SJSA1 (cell line): ENCODE measurements at places on chromosomes 7 and 10.

DNA sequence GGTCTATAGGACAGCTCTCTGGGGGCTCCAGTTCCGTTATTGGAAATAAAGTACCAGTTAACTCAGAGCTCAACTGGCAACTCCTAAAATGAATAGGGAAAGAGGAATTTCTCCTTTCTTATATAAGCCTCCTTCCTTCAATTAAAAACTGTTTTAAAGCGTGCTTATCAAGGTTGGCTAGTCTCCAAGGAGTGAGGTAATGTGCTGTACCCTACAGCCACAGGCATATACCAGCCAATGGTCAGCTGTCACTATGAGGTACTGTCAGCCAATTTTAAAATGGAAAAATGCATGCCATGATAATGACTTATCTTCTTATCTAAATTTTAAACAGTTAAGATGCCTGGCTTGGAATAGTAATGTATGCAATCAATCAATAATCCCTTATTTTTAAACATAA, 76.2 kb downstream of the PLCE1 start:
- no peaks in the 10 kb centered on the region for H3K27me3 ChIP-seq
- no peak overlapping the region for H3K4me3 ChIP-seq
- no peak overlapping the region for H3K27ac ChIP-seq
- no peaks in the 10 kb centered on the region for H3K4me1 ChIP-seq
- DNase-seq, result no peak

DNA sequence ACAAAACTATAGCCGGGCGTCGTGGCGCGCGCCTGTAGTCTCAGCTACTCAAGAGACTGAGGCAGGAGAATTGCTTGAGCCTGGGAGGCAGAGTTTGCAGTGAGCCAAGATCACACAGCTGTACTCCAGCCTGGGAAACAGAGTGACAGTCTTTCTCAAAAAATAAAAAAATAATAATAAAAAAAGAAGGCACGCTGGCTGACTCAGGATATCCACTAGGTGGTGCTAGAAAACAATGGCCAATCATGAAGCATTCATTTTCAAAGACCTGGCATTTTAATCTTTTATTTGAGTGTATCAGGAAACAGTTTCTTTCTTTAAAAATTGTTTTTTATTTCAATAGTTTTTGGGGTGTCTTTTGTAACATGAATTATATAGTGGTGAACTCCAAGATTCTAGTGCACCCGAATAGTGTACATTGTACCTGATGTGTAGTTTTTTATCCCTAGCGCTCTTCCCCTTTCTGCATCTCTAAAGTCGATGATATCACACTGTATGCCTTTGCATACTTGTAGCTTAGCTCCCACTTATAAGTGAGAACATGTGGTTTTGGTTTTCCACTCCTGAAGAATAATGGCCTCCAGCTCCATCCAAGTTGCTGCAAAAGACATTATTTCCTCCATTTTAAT, 88.6 kb downstream of the LYZL1 start:
- no peaks in the 10 kb centered on the region for H3K36me3 ChIP-seq
- H3K27me3 ChIP-seq, result no peaks in the 10 kb centered on the region
- H3K4me3 ChIP-seq, result no peak overlapping the region
- peaks cover 12% of the 10 kb centered on the region for H3K4me1 ChIP-seq

GRCh38 chr10:47312663-47312995, 9.6 kb upstream of the GDF2 start:
- H3K36me3 ChIP-seq, result no peaks in the 10 kb centered on the region
- no peaks in the 10 kb centered on the region; the same call in none of the 2 replicates for H3K27me3 ChIP-seq
- H3K4me3 ChIP-seq, result no peak overlapping the region
- no peak for DNase-seq
- H3K27ac ChIP-seq, result no peak overlapping the region

GRCh38 chr10:48231699-48232315, 42.7 kb downstream of the FRMPD2 start:
- H3K27me3 ChIP-seq, result no peaks in the 10 kb centered on the region; the same call in 1 of the 2 replicates
- H3K4me1 ChIP-seq, result no peaks in the 10 kb centered on the region
- no peak overlapping the region for H3K4me3 ChIP-seq
- no peak for DNase-seq
- H3K27ac ChIP-seq, result no peak overlapping the region
- no peaks in the 10 kb centered on the region for H3K36me3 ChIP-seq

GRCh38 chr10:81146436-81146835, 608.7 kb downstream of the SH2D4B start:
- no peak for DNase-seq
- no peak overlapping the region for H3K27ac ChIP-seq
- H3K36me3 ChIP-seq, result no peaks in the 10 kb centered on the region
- no peak overlapping the region for H3K4me3 ChIP-seq

- peak overlapping the region; percentile 59 for H3K27ac ChIP-seq
- H3K27me3 ChIP-seq, result no peaks in the 10 kb centered on the region
- peaks cover 50% of the 10 kb centered on the region for H3K4me1 ChIP-seq
- H3K36me3 ChIP-seq, result peaks cover 57% of the 10 kb centered on the region
- no peak overlapping the region for H3K4me3 ChIP-seq
Measured at GRCh38 chr7:137882806-137883205, 36.0 kb upstream of the DGKI start.

DNA sequence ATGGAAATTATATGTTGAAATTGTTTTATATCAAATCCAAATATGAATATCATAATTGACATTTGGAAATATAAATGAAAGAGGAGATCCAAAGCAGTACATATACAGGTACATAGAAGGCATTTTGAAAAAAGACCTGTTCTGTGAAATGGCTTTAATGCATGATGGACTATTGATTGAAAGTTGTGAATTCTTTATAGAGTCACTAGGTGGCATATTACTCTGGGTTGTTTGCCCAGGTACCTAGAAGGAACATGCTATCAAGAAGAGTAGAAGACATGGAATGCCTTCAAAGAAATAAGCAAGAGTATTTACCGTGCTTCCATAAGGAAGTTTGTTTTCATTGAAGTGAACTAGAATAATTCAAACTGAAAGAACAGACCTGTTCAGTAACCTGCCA, 160.0 kb upstream of the ANK3 start:
- no peak overlapping the region for H3K27ac ChIP-seq
- no peaks in the 10 kb centered on the region for H3K4me1 ChIP-seq
- no peaks in the 10 kb centered on the region for H3K36me3 ChIP-seq
- H3K27me3 ChIP-seq, result no peaks in the 10 kb centered on the region

- no peak for DNase-seq
- no peaks in the 10 kb centered on the region for H3K4me1 ChIP-seq
- H3K4me3 ChIP-seq, result no peak overlapping the region
- H3K27ac ChIP-seq, result no peak overlapping the region
Measured at GRCh38 chr7:142104550-142105527, 6.7 kb upstream of the MGAM2 start.

- no peak overlapping the region for H3K27ac ChIP-seq
- DNase-seq, result no peak
- no peaks in the 10 kb centered on the region for H3K36me3 ChIP-seq
Measured at GRCh38 chr10:1310271-1310789, 254.1 kb downstream of the WDR37 start.

DNA sequence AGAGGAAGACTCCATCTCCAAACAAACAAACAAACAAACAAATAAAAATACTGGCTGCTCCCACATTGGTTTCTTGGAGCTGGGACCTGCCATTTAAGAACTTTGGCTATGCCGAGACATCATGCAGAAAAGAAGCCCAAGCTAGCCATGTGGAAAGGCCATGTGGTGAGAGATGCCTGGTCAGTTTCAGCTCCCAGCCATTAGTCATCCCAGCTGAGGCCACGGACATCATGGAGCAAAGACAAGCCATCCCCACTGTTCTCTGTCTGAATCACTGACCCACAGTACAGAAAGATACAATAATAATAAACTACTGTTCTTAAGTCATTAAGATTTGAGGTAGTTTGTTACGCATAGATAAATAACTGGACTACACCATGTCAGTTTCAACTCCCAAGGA, 70.0 kb upstream of the PCBD1 start:
- H3K36me3 ChIP-seq, result no peaks in the 10 kb centered on the region
- H3K4me3 ChIP-seq, result no peak overlapping the region
- no peak overlapping the region for H3K27ac ChIP-seq
- no peaks in the 10 kb centered on the region for H3K4me1 ChIP-seq

GRCh38 chr10:103736763-103737162, 118.6 kb downstream of the SH3PXD2A start:
- no peak overlapping the region for H3K4me3 ChIP-seq
- H3K27ac ChIP-seq, result no peak overlapping the region
- H3K4me1 ChIP-seq, result peaks cover 27% of the 10 kb centered on the region
- DNase-seq, result no peak

DNA sequence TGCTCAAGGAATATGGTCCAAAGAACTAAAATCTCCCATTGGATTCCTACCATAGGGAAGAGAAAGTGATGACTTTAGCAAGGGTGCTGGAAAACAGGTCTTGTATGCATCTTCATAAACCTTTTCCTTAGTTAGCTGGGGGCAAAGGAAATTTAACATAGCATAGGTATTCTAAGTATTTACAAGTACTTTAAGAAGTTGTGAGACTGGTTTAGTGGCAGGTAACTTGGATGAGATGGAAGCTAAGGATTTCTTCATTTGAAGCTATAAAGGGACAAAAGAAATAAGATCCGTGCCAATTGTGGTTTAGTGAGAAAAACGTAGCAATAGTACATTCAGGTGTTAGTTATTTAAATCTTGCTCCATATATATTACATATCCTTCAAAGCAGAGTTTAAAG, 183.4 kb upstream of the TCF7L2 start:
- DNase-seq, result no peak
- no peak overlapping the region for H3K27ac ChIP-seq
- no peak overlapping the region for H3K4me3 ChIP-seq
- no peaks in the 10 kb centered on the region for H3K27me3 ChIP-seq

DNA sequence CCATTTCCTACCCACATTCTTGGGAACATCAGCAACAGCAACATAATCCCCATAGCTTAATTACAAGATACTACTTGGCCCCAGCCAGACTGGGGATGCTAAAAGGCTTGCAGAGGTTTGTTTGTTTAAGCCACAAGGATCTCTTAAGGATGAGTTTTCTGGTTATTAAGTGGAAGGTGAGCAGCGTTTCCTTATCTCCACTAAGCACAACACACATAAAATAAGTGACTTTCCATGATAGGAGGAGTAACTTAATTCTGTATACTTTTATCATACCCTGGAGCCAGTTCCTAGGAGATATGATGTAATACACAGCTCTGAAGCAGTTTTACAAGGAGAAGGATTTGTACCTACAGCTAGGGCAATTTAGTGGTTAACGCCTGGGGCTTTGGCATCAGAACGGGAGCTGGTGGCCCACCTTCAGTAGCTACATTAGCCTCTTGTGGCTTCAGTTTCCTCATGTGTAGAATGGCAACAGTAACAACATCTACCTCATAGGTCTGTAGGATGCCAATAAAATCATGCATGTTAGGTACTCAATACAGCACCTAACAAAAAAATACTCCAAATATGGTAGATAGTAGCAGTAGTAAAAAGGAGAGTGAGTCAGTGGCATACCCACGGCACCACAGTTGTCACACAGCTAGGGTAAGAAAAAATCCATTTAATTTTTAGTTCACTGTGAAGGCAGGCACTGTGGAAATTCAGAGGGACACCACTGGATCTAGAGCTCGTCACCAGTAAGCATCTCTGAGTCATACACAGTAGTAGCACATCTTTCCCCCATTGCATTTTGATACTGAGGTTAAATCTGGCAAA, 55.2 kb downstream of the DOCK4 start:
- H3K27ac ChIP-seq, result no peak overlapping the region
- no peak overlapping the region for H3K4me3 ChIP-seq
- H3K4me1 ChIP-seq, result no peaks in the 10 kb centered on the region
- H3K27me3 ChIP-seq, result no peaks in the 10 kb centered on the region

DNA sequence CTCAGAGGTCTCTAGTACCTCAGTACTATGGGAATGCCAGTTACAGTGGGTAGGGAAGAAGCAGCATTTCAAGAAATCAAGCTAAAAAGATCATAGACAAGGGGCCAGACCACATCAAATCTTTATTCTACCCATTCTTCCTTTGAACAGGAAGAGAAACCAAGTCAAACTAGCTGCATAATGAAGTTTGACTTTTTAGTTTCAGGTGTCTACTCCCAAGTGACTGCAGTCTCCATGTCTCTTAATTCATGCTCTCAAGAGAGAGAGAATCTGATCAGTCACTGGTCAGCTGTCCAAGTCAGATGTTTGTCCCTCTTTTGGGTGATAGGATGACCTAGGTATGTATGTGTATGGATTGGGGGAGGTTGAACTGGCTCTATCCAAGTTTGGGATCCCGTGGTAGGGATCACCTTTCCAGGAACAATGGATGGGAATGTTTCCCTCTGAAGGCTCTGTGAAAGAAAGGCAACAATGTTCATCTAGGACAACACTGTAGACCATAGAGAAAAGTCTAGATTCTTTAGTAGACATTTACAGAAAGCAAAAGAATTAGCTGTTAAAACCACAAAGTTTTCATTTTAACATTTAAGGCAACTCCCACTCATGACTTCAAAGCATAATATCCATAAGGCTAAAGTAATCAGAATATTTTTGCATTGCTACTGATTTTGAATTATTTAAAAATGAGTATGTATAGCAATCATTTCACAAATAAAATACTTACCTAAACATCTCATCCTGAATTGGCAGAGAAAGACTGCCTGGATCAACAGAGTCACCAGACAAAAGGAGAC, 30.1 kb upstream of the PRTFDC1 start:
- H3K4me3 ChIP-seq, result no peak overlapping the region
- H3K27ac ChIP-seq, result no peak overlapping the region
- H3K4me1 ChIP-seq, result no peaks in the 10 kb centered on the region
- DNase-seq, result no peak
- H3K36me3 ChIP-seq, result no peaks in the 10 kb centered on the region

GRCh38 chr7:156986378-156986777, 24.1 kb downstream of the MNX1 start:
- no peaks in the 10 kb centered on the region for H3K36me3 ChIP-seq
- no peaks in the 10 kb centered on the region for H3K4me1 ChIP-seq
- no peak for DNase-seq
- H3K4me3 ChIP-seq, result no peak overlapping the region
- no peak overlapping the region for H3K27ac ChIP-seq
- no peaks in the 10 kb centered on the region for H3K27me3 ChIP-seq

DNA sequence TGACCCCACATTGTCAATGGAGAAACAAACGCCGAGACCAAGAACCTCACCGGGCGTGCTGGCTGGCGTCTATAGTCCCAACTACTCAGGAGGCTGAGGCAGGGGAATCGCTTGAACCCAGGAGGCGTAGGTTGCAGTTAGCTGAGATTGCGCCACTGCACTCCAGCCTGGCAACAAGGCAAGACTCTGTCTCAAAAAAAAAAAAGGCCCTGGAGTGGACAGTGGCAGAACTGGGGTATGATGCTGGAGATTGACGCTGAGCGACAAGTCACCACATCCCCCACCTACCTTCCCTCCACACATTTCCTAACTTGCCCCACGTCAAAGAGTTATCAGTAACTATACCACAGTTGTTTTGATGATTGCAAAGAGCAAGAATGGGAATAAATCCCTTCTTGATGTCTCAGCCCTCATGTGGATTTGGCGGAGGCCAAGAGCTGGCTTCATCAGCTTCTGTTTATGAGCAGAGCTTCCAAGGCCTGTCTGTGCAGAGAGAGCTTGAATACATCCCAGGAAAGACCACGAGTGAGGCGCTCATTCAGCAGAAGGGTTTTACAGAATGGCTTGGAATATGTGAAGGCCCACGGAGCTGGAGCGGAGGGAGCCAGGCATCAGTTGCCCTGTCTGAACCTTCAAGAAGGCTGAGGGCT, 28.0 kb upstream of the TNS3 start:
- H3K36me3 ChIP-seq, result no peaks in the 10 kb centered on the region
- H3K27ac ChIP-seq, result peak overlapping the region; percentile 44
- no peak overlapping the region for H3K4me3 ChIP-seq
- H3K4me1 ChIP-seq, result peaks cover 46% of the 10 kb centered on the region
- peak; percentile 32 for DNase-seq

GRCh38 chr10:79176949-79177602, 108.3 kb downstream of the ZMIZ1 start:
- peaks cover 54% of the 10 kb centered on the region for H3K36me3 ChIP-seq
- H3K27ac ChIP-seq, result peak overlapping the region; percentile 47
- no peak for DNase-seq
- H3K4me3 ChIP-seq, result no peak overlapping the region
